Stimulated activated CD4-positive, alpha-beta T cell treated with anti-CD3 and anti-CD28 coated beads, TNF-alpha, amount 100 ng/mL, for 48 hours (primary cell): ENCODE measurements at places on chromosomes 13 and 19.

- no peak for DNase-seq
Observed at GRCh38 chr19:45518469-45518826, 11.2 kb downstream of the VASP start.

- DNase-seq, result no peak
Observed at GRCh38 chr19:39566064-39566463, 26.1 kb upstream of the EID2 start.

DNA sequence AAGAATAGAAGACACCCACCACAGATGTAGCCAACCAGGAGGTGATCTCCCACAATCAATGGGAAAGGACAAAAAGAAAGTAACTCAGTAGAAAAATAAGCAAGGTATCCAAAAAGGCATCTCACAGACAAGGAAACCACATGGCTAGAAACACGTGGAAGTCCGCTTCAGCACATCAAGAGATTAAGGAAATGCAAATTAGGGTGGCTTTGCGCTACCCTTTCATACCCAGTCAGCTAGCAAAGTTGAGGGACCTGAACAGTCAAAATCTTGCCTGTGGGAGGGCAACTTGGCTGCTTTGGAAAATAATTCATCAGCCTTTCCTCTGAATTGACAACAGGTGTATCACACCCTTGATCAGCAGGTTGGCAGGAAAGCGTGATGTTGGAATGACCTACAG lies 11.6 kb upstream of the UQCR11 start:
- no peak for DNase-seq

- DNase-seq, result no peak
Observed at GRCh38 chr19:16496613-16496983, 404 bp downstream of the C19orf44 start.

GRCh38 chr19:32358321-32358720 lies 12.9 kb downstream of the ZNF507 start:
- DNase-seq, result no peak

DNA sequence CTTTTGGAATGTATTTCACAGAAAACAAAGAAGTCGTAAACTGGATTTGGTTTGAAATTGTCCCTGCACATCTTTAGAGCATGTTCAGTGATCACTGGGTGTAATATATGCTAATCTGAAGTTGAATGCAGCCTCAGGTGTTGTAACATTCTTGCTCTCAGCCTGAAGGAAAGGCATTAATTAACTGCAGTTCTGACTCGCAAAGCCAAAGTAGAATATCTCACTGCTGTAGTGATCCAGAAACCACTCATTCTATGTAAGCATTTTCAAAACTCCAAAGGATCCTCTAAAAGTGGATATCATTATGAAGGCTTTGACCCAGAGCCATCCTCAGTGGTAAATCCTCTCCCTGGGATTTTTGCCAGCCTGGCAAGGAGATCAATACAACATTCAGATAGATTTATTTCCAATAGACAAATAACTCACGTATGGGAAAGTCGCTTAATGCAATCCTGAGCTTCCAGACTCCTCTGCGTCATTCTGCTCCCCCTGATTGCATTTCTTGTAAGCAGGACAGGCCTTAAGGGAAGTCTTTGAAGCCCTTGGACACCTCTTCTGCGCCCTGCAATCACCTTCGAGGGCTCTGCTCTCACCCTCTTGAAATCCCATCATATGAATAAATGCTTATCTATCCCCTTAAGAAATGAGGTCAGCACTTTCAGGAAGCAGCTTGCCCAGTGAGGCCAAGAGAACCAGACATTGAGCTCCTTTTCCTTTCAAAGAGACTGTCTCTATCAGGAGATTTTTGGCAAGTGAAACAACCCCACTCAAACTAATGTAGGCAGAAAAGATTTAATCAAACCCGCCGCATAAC lies 301.7 kb upstream of the NBEA start:
- no peak for DNase-seq

- no peak for DNase-seq
Observed at GRCh38 chr13:100338275-100338674, 249.4 kb downstream of the PCCA start.

DNA sequence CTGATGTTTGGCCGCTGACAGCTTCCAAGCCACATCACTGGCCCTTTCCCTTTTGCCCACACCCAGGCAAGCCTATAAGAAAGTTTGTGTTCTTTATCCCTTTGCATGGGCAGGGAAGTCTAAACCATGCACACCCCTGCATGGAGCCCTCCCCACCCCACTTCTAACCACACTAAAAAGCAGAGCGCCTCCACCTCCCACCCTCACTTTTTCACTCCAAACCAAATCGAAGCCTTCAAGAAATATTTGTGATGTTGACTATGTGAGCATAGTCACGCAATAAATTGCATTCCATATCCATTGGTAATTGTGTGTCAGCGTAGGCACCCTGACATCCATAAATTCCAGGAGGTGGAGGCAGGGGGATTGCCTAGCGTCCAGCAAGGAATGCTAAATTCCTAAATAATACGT lies 104.4 kb upstream of the LSM14A start:
- DNase-seq, result no peak

DNA sequence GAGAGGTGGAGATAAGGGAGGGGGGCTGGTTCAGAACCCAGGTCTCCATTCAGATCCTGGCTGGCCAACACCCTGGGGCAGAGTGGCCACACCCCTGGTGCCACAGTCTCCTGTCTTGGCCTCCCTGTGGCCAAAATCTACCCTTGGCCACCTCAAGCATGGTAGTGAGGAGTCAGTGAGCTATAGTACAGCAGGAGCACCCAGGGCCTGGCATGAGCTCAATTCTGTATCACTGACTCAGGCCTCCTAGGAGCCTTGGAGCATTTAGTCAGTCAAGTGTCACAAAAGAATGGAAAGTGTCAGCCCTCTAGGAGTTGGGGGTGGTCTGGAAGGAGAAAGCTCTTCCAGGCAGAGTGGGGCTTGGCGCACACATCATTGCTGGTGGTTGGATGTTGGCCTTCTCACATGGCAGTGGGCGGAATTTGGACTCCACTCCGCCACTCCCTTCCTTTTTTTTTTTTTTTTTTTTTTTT lies 6.6 kb upstream of the CD79A start:
- DNase-seq, result no peak

DNA sequence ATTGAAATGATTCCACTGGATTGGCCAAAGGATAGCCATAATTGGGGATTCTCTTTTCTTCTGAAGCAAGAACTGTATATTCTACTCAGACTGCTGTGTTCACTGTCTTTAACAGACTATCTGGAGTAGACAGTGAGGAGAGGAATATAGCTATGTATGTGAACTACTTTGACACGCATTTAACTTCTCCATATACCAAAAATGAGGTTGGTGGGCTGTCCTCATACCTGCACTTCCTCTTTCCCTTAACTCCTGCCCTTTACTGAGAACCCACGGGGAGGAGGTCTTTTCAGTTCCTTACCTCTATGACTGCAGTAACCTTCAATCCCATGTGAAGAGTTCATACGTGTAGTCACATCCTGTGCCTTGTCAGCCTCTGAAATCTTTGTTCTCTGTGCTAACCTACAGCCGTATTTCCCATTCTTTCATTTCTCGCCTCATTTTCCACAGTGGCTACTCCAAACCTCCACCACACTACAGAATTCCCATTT lies 305.8 kb downstream of the MTUS2 start:
- DNase-seq, result no peak

- DNase-seq, result no peak
Observed at GRCh38 chr13:73940098-73940497, 194.1 kb downstream of the KLF12 start.

GRCh38 chr19:16605553-16605994 lies 22.4 kb downstream of the MED26 start:
- no peak for DNase-seq

DNA sequence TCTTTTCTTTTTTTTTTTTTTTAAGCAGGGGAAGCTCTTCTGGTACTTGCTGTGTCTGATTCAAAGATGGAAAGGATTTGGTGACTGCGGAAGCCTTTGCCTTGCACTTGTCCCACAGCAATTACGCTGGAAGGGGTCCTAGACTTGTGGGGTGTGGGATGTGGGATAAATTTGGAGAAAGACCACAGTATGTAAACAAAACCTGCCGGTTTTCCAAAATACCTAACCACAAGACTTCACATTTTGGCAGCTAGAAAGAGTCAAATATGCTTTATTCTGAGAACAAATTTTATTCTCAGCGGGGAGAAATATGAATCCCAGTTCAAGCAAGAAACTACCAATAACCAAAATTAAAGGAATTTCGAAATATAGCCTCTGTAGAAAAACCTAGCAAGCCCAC lies 176.5 kb downstream of the SPRY2 start:
- DNase-seq, result no peak
